Subcutaneous adipose tissue (tissue), 4 donors: ENCODE measurements at places on chromosomes 3 and 15. TPM values are rescaled to one million over a fixed set of nuclear protein-coding genes. Genes with fewer than 3 reads are reported as not detected.

ZNF717 gene
- total RNA-seq, result 14.7 TPM

FMN1 gene
- 56.7 TPM for total RNA-seq

GOLIM4 gene
- total RNA-seq, result 33.9 TPM

IGSF11 gene
- not detected for total RNA-seq

DUOXA2 gene
- not detected for total RNA-seq

NDUFB5 gene
- total RNA-seq, result 103 TPM

SEC62 gene
- total RNA-seq, result 92.9 TPM

TRH gene
- not detected for total RNA-seq

PAQR5 gene
- total RNA-seq, result 1.8 TPM

TRPM1 gene
- not detected for total RNA-seq

ALDH1A3 gene
- 28.0 TPM for total RNA-seq

POLQ gene
- total RNA-seq, result 0.68 TPM

C3orf52 gene
- 0.85 TPM for total RNA-seq

CPNE9 gene
- not detected for total RNA-seq

POMGNT2 gene
- 9.8 TPM for total RNA-seq

ATP13A4 gene
- not detected for total RNA-seq

PAQR9 gene
- total RNA-seq, result not detected

GOLGA8R gene
- 2.0 TPM for total RNA-seq

TUBGCP5 gene
- 29.5 TPM for total RNA-seq
